Frontal cortex (tissue), 4 donors: ENCODE measurements at places on chromosomes 7 and 10.

GRCh38 chr7:123208793-123209192, 9.0 kb upstream of the SLC13A1 start:
- no peak for DNase-seq

GRCh38 chr10:71094712-71095390, 117.5 kb upstream of the UNC5B start:
- no peak for DNase-seq

GRCh38 chr7:107432261-107432660, 37.6 kb upstream of the GPR22 start:
- no peak for DNase-seq

GRCh38 chr10:102914781-102915180, 3.3 kb upstream of the CNNM2 start:
- DNase-seq: no peak
